Left lobe of liver (tissue), 2 donors: ENCODE measurements at places on chromosomes 11 and 22.

GRCh38 chr11:125351868-125352250 lies 144.2 kb downstream of the FEZ1 start:
- no peak for DNase-seq

DNA sequence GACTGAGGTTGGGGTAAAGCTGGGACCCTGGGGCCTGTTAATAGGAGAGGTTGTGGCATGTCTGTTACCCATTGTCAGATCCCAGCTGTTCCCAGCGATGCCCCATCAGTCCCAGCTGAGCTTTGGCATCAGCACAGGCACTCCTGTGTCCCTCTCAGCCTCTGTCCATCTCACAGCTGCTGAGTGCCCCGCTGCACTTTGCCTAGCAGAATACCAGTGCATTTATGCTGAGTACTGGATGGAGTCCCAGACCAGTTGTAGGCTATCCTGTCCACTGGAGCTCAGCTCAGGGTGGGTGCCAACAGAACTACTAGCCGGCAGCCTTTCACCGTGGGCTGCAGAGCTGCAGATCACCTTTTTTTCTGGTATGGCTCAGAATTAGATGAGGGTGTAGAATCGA lies 9.9 kb downstream of the FXYD6 start:
- DNase-seq, result no peak

DNA sequence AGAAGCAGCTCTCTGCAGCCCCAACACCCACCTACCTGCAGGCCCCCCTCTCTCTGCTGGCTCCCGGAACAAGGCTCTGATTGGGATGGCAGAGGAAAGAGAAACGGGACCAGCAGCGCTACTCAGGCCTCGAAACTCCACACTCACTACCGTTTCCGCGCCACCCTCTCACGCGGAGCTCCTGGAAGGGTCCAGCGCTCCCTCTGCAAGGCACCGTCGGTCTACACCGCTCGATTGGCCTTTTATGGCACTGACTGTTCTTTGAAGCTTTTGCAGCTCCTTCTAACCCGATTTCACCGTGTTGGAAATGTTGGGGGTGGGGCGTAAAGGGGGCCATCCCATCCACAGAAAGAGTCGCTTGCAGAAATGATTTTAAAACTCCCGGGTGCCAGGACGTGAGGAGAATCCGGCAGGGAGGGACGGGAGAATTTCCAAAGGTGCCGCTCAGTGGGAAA lies 323 bp upstream of the PANX1 start:
- no peak for DNase-seq

- DNase-seq, result no peak
Measured at GRCh38 chr22:26904483-26904882, 247.1 kb downstream of the MIAT start.

GRCh38 chr11:94885133-94885532 lies 88.2 kb downstream of the CWC15 start:
- no peak for DNase-seq

DNA sequence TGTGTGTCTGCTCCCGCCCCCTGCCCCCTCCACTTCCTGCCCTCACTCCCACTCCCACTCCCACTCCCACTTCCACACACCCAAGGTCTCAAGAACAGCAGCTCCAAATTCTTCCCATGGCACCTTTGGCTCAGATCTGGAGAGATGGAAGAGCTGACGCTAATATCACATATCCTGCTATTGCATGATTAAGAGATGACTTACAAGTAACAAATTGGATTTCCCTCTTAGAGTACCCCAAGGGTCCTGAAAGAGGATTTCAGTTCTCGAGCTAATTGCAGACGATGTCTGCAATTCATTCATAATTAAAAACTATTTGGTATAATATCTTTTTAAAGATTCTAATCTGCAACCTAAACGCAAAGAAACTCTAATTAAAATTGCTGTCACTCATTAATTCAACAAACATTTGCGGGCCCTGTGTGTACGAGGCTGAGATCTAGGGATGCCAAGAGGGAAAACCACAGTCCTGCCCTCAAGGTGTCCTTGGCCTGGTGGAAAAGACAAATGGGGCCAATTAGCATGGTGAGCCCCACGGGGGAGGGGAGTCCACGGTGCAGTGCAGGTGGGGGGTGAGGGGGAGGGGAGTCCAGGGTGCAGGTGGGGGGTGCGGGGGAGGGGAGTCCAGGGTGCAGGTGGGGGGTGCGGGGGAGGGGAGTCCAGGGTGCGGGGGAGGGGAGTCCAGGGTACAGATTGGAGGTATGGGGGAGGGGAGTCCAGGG lies 50.3 kb downstream of the CELSR1 start:
- no peak for DNase-seq

GRCh38 chr11:10302744-10303557 lies 1.9 kb upstream of the ADM start:
- peak; percentile 96 for DNase-seq

- no peak for DNase-seq
Measured at GRCh38 chr11:10080138-10080537, 213.9 kb downstream of the SBF2 start.

DNA sequence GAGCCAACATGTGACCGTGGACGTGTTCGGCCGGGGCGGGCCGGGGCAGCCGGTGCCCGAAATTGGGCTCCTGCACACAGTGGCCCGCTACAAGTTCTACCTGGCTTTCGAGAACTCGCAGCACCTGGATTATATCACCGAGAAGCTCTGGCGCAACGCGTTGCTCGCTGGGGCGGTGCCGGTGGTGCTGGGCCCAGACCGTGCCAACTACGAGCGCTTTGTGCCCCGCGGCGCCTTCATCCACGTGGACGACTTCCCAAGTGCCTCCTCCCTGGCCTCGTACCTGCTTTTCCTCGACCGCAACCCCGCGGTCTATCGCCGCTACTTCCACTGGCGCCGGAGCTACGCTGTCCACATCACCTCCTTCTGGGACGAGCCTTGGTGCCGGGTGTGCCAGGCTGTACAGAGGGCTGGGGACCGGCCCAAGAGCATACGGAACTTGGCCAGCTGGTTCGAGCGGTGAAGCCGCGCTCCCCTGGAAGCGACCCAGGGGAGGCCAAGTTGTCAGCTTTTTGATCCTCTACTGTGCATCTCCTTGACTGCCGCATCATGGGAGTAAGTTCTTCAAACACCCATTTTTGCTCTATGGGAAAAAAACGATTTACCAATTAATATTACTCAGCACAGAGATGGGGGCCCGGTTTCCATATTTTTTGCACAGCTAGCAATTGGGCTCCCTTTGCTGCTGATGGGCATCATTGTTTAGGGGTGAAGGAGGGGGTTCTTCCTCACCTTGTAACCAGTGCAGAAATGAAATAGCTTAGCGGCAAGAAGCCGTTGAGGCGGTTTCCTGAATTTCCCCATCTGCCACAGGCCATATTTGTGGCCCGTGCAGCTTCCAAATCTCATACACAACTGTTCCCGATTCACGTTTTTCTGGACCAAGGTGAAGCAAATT lies 1.8 kb downstream of the FUT4 start:
- DNase-seq, result peak; percentile 53

DNA sequence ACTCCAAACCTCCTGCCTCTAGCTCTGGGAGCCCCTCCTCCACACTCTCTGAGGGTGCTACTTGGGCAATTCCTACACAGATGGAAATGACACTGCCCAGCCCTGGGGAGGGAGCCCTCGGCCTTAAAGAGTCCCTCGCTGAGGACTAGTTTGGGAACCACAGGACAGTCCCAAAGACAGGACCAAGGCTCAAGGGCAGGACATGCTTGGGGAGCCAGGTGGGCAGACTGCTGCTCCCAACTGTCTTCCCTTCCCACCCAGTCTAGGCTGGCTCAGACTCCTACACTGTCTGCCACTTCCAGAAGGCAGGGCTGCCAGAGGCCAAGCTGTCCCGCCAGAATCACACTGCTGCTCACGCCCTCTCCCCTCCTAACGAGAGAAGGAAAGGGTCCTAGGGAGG lies 9.8 kb downstream of the ARRB1 start:
- no peak for DNase-seq

- no peak for DNase-seq
Measured at GRCh38 chr11:124749912-124750311, 2.1 kb downstream of the VSIG2 start.

GRCh38 chr11:115674937-115675544 lies 170.8 kb upstream of the CADM1 start:
- no peak for DNase-seq

- no peak for DNase-seq
Measured at GRCh38 chr22:31829505-31829904, 75.7 kb downstream of the DEPDC5 start.
